ENCODE measurements at places on chromosomes 16 and 17.

- no peak for DNase-seq
These were observed 555 bp downstream of the NUP88 start for GRCh38 chr17:5418858-5419355.

DNA sequence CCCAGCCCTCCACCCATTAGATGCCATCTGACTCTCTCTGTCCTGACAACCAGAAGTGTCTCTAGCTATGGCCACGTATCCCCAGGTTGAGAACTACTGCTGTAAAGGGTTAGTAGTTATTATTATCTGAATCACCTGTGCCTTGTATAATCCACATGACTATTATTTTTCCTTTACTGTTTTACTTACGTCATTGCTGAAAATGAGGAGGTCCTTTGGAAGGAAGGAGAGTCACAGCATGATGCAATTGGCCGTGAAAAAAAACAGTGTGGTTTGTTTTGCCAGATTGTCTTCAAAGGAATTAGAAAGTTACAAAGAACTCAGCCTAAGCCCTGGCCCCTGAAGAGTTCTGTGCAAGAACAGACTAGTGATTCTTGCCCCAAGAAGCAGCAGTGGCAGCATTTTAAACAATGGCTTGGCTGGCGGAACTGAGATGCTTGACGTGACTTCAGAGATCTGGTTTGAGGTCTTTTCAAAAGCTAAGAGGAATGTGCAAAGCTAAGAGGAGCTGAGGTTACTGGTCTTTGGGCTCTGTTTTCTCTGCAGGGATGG, 413.3 kb upstream of the EEF2KMT start:
- DNase-seq = no peak

- no peak for DNase-seq
These were observed 8.0 kb upstream of the MYH2 start for GRCh38 chr17:10557422-10557821.

- peak; percentile 55 for DNase-seq
These were observed 20.4 kb upstream of the WDR45B start for GRCh38 chr17:82668631-82669099.

- peak; percentile 89 for DNase-seq
These were observed 224.0 kb upstream of the TNRC6C start for GRCh38 chr17:77734371-77735080.

- DNase-seq = no peak
These were observed 24.9 kb downstream of the B9D1 start for GRCh38 chr17:19337712-19338023.

GRCh38 chr17:67970783-67971182, 25.5 kb downstream of the C17orf58 start:
- no peak for DNase-seq

GRCh38 chr17:49101054-49101534, 31.5 kb upstream of the B4GALNT2 start:
- DNase-seq = no peak

DNA sequence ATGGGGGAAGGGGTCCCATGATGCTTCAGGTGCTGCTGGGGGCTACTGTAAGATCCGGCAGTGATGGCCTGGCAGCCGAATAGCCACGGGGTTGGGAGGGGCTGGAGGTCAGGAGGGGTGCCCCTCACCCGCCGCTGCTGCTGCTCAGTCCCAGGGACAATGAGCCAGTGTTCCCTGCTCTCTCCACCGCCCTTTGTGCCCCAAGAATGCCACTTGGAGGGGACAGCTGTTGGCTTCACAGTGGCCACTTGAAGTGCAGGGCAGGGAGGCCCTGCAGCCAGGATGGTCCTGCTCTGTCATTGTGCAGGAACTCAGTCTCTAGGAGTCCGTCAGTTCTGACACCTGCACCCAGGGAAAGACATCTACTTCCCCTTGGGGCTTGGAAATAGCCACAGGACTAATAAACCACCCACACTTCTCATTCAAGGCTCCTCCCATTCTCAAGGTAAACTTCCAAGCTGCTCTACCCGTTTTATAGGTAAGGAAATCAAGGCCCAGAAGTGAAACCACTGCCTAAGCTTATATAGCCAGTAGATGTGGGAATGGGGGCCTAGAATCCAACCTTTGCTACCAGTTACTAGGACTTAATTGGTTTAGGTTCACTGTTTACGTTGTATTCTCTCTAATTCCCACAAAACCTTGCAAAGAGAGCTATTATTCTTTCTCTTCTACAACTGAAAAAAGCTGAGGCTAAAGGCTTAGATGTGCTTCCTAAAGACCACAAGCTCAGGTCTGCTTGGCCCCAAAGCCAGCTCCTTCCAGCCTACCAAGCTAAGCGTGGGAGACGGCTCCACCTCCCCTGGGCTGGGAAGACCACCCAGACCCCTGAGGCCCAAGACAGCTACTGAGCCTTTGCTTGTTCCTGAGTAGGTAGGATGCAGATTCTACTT, 6.2 kb upstream of the CPSF4L start:
- peak; percentile 44 for DNase-seq

DNA sequence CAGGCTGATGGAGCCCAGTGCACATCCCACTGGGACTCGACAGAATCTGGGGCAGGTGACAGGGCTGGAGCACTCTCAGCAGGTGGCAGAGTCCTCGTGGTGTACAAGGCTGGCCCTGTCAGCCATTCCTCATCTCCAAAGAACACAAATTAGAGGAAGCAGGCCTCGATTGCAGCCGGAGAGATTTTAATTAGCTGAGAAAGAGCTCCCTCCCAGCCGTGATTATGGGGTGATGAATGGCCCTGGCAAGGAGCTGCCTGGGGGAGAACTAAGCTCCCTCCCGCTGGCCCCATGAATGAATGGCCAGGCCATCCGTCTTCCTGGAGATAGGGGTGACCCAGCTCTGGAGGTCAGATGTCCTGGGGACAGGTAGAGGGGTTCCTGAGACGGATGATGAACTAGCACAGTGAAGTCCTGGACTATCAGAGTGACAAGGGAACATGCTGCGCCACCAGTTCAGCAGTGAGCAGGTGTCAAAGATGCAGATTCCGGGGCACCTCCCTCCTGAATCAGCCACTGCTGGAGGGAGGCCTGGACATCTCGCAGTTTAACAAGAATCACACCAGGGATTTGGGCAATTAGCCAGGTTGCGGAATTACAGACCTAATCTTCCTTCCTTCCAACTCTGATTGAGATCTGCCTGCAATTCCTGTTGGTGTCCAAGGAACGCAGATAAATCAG, 35.5 kb downstream of the PIMREG start:
- no peak for DNase-seq

- DNase-seq = no peak
These were observed 13.1 kb upstream of the SEPHS2 start for GRCh38 chr16:30458561-30459394.

DNA sequence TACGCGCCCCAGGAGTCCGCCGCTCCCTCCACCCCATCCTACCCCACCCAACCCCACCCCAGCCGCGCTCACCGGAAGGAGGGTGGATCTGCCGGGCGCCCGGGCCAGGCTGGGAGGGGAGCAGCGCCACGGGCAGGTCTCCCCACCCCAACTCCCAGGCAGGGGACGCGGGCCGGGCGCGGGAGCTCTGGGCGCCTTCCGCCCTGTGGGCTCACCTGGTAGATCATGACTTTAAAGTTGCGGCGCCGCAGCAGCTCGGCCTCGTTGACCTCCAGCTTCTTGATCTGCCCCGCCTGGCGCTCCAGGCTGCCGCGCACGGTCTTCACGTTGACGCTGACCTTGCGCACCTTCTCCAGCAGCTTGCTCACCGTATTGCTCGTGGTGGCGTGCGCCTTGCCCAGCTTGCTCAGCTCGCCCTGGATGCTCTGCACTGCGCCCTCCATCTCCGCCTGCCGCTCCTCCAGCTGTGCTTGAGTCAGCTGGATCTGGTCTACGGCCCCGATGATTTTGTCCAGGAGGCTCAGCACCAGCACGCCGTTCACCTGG, 571 bp downstream of the CAVIN1 start:
- DNase-seq = peak; percentile 48
